Heart left ventricle (tissue), 16 donors: ENCODE measurements at places on chromosomes 2 and 18. TPM values are rescaled to one million over a fixed set of nuclear protein-coding genes. Genes with fewer than 3 reads are reported as not detected.

GRCh38 chr18:79200546-79201268 is 131.5 kb downstream of the ATP9B start:
- H3K36me3 ChIP-seq: peaks cover 9% of the 10 kb centered on the region
- H3K4me1 ChIP-seq: peaks cover 3% of the 10 kb centered on the region
- no peak overlapping the region for H3K4me3 ChIP-seq
- no peak overlapping the region for H3K27ac ChIP-seq
- no peak for DNase-seq

DNA sequence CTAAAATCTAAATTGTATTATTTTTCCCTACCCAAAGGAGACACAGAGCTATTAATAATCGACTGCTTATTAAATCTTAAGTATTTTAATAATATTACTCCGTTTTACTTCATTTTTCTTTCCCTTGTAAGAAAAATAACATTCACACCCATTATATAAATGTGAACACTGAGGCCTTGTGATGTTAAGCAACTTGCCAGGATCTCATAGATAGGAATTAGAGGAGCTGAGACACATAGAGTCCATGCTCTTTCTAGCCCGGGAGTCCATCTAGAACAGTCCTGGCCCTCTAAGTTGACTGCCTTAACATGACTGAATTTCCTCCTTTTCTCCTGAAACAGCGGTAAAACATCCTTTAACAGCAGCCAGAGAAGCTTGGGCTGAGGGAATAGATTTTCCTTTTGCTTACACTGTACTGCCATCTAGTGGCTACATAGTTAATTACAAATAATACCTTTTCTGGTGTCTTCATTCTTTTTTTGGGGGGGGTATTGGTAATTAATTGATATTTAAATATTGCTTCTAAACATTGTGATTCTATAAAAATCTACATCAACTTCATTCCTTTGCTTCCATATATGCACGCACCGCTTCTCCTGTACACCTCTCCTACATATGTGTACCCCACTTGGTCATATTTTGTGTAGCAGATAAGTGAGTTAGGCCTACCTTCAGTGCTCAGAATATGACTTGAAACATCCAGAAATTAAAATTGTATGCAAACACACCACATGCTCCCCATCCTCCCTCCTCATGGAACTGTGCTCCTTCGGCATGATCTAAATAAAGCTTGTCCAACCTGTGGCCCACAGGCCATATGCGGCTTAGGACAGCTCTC is 125.8 kb upstream of the HNMT start:
- no peak overlapping the region for H3K4me3 ChIP-seq
- no peaks in the 10 kb centered on the region for H3K27me3 ChIP-seq

The ABI2 gene
- 53.5 TPM for total RNA-seq

- H3K27me3 ChIP-seq: no peaks in the 10 kb centered on the region
- no peak overlapping the region for H3K4me3 ChIP-seq
- peaks cover 7% of the 10 kb centered on the region for H3K4me1 ChIP-seq
- no peaks in the 10 kb centered on the region for H3K36me3 ChIP-seq
- no peak for DNase-seq
Measured at GRCh38 chr2:96665083-96665569, 22.6 kb downstream of the FER1L5 start.

The SRD5A2 gene
- not detected for total RNA-seq

GRCh38 chr2:188512456-188512855 is 220.8 kb downstream of the GULP1 start:
- H3K4me1 ChIP-seq: no peaks in the 10 kb centered on the region
- no peaks in the 10 kb centered on the region for H3K27me3 ChIP-seq
- no peak overlapping the region for H3K27ac ChIP-seq
- no peaks in the 10 kb centered on the region for H3K36me3 ChIP-seq
- DNase-seq: no peak

The TSHZ1 gene
- 19.1 TPM for total RNA-seq

DNA sequence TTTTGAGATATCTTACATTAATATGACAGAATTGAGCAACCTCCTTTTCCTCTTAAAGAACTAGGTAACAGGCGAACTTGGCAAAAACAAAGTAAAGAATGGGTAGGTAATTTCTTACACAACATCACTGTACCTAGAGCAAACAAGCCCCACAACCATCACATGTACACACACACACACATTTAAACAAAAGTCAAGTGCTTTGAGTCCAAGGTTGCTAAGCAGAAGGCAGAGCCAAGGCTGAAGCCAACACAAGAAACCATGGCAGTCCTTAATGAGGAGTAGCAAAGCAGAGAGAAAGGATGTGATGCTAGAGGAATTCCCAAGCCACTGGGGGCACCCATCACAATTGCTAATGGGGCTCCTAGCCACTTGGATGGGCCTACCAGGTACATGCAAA is 164.1 kb downstream of the PAX3 start:
- no peaks in the 10 kb centered on the region for H3K4me1 ChIP-seq
- no peak overlapping the region for H3K4me3 ChIP-seq
- H3K27me3 ChIP-seq: no peaks in the 10 kb centered on the region

GRCh38 chr18:39801848-39802247 is 2153.2 kb upstream of the PIK3C3 start:
- DNase-seq: no peak
- no peak overlapping the region for H3K27ac ChIP-seq
- no peaks in the 10 kb centered on the region for H3K4me1 ChIP-seq
- no peaks in the 10 kb centered on the region for H3K27me3 ChIP-seq
- H3K4me3 ChIP-seq: no peak overlapping the region
- no peaks in the 10 kb centered on the region for H3K36me3 ChIP-seq
